Inflammatory macrophage treated with lipopolysaccharide for 1 hour (primary cell): ENCODE measurements at places on chromosomes 2 and 18.
A peak's percentile ranks its signal among the peaks of the same experiment; 100 is the strongest.

DNA sequence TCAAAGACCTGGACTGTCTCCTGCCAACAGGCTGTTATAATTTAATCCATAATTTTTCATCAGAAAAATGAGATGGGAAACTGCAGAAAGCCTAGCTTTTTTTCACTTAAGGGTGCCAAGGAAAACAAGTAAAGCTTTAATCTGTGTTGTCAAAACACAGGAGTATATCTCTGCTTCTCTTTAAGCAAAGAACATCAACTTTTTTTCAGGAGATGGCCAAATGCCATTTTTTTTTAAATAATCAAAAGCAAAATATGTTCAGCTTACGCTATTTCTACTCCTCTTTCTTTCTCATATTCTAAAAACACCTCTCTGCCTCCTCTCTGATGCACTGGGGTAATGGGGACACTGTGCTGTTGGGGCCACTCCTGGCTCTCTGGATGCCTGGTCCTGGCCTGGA, 73.1 kb upstream of the NXPH2 start:
- no peak for DNase-seq

DNA sequence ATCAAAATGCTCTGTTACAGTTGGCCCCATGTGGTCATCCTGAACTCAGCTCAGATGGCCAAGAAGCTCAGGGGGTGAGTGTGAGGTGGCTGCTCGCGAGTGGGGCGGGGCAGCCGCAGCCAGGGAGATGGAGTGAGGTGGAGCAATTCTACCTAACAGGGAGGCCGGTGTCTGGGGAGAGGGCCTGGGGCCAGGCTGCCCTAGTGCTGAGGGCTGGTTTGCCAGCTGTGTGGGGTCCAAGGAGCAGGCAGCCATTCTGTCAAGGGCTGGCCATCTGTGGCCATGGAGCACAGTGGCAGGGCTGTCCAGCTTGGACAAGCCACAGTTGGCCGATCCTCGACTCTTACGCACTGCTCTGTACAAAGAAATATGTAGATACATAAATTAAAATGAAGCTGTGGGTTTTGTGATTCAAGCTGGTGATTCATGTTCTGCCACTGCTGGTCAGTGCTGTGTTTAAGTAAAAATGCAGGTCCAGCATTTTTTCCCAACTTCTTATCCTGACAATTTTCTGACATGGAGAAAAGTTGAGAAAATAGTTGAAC, 82.1 kb downstream of the HS6ST1 start:
- no peak for DNase-seq

DNA sequence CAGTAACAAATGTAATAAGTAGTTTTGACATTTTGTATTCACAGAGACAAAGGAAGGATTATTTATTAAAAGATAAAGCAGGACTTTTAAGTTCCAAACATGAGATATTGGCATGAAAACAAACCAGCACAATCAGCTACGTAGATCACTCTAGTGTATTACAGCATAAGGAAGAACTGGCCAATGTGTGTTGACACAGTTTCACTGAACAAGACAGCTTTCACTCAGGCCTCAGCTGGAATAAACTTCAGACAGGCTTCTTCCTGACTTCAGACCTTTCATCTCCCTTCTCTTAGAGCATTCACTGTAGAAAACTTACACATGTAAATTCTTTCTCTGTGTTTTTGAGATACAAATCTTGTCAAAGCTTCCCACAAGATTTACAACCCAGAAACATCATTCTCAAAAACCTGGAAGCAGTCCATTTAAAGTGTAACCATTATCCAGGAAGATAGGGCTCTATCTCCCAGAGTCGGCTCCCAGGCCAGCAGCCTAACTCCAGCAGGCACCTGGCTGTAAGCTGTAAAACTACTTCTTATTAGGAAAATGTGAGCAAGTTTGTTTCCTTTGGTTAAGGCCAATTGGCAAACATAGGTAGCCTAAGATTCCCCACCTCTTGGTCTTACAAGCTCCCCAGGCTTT, 768.3 kb upstream of the CDH7 start:
- no peak for DNase-seq

DNA sequence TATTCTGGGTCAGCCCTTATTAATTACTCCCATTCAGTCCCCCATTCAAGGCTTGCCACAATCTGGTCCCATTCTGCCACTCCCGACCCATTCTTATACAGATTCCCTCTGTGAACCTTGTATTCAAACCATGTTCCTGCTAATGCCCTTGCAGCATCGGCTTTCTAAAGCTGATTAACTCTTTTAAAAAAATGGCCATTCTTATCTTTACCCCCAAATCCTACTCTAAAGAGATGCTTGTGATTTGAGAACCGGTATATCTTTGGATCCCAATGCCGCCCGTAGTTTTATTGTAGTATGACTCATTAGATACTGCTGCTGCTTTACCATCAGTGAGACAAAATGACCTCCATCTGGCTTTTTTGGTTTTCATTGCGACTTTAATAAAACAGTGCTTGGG, 72.2 kb downstream of the XRCC5 start:
- DNase-seq = no peak

- no peak for DNase-seq
These were observed 52.1 kb upstream of the LYPD6 start for GRCh38 chr2:149278161-149278871.

GRCh38 chr2:26076001-26076587, 42.2 kb downstream of the RAB10 start:
- no peak for DNase-seq

DNA sequence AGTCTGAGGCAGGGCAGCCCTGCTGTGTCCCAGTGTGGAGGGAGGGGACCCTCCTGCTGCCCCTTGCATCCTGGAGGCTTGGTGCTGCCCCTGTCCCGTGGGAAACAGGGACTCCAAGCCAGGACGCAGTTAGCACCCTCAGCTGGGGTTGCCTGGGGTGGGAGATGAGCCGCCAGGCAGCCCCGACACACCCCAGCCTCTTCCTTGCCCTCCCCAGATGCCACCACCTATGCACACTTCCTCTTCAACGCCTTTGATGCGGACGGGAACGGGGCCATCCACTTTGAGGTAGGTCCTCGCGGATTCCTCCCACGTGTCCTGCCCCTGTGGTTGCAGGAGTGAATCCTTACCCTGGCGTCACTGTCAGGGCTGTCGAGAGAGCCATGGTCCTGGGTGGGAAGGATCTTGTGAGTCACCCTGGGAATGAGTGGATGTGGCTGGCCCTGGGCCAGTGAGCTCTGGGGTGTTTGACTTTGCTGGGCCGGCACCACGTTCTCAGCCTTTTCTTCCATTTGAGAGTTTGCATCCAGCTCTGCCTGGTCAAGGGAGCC, 27.5 kb upstream of the FAHD2A start:
- no peak for DNase-seq

DNA sequence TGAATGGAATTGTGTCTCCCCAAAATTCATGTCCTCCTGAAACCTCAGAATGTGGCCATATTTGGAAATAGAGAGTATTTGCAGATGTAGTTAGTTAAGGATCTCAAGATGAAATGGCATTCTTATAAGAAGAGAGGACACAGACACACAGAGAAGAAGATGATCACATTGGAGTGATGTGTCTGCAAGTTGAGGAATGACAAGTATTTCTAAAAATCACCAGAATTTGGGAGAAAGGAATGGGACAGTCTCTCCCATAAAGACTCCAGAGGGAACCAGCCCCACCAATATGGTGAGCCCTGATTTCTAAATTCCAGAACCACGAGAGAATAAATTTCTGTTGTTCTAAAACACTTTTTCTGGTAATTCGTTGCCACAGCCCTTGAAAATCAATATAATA, 166.3 kb downstream of the C1D start:
- no peak for DNase-seq

- DNase-seq = peak; percentile 69
These were observed at the start of gene PSTPIP2 for GRCh38 chr18:46071653-46072375. Gene PSTPIP2 (minus strand): TSS chr18:46072260. CDS start chr18:46072188, 72 bp downstream.

- no peak for DNase-seq
These were observed 36.4 kb downstream of the SCRN3 start for GRCh38 chr2:174431902-174432301.

GRCh38 chr18:55323051-55323994, 264.7 kb downstream of the TCF4 start:
- DNase-seq = no peak

DNA sequence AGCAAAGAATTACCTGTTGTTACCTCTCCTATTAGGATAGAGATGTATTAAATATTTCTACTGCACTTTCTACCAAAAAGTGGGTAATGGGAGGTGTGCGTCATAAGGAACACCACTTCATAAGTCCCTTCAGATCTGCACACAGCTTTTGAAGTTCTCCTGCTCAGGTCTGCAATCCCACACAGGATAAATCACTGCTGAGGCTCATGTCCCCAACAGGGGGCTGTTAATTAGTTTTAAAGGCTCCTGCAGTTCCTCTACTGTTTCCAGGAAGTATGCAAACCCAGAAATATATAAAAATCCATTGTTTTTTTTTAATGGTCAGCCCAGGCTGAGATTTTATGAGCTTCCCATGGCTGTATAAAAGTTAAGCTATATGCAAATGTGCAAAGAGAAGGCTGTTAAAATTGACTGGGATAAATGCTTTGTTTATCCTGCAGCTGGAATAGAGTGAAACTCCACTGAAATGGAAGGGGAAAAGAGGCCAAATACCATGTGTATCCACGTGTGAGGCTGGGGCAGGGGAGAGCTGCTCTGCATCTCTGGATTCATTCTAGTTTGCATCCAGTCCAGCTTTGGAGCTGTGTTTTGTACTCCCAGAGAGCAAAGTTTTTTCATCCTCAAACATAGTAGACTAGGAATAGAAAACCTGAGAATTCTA, 903.7 kb downstream of the TDRD15 start:
- no peak for DNase-seq

GRCh38 chr2:216548901-216549331, 50.3 kb downstream of the RPL37A start:
- DNase-seq = no peak

- DNase-seq = no peak
These were observed 115.8 kb upstream of the DTNA start for GRCh38 chr18:34594266-34594665.

GRCh38 chr2:132460781-132461180, 44.2 kb downstream of the GPR39 start:
- DNase-seq = no peak

- DNase-seq = no peak
These were observed 123.2 kb downstream of the DYSF start for GRCh38 chr2:71576541-71576940.

GRCh38 chr2:136057023-136057801, 60.7 kb downstream of the CXCR4 start:
- no peak for DNase-seq

- no peak for DNase-seq
These were observed 289.4 kb downstream of the MTX2 start for GRCh38 chr2:176558574-176559140.

- no peak for DNase-seq
These were observed 266.6 kb downstream of the PDE11A start for GRCh38 chr2:177806025-177806424.

DNA sequence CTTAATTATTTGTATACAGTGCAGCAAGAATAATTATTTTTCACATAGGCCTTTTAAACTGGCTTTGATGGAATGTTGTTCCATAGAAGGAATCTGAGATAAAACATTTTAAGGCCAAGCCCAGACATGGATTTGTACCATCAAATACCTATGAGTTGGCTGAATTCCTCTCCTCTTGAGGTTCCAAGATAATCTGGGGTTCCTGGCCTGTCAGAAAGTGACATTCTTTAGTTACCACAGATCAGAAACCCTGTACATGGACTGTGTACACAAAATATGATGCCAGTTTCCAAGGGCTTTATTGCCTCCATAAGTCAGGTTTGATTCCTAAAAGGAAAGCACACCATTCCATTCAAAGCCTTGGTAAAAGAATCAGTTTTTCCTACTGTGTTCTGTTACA, 1256.7 kb upstream of the NRXN1 start:
- DNase-seq = no peak

GRCh38 chr2:159449504-159450124, 163.1 kb upstream of the WDSUB1 start:
- DNase-seq = no peak

GRCh38 chr2:54572636-54573536, 116.8 kb downstream of the SPTBN1 start:
- DNase-seq = no peak

- DNase-seq = no peak
These were observed 39.6 kb downstream of the MGAT4A start for GRCh38 chr2:98691303-98691702.

- no peak for DNase-seq
These were observed 106.3 kb upstream of the SEC11C start for GRCh38 chr18:59033359-59033758.

- no peak for DNase-seq
These were observed 11.2 kb upstream of the SULT1C3 start for GRCh38 chr2:108228537-108228936.

DNA sequence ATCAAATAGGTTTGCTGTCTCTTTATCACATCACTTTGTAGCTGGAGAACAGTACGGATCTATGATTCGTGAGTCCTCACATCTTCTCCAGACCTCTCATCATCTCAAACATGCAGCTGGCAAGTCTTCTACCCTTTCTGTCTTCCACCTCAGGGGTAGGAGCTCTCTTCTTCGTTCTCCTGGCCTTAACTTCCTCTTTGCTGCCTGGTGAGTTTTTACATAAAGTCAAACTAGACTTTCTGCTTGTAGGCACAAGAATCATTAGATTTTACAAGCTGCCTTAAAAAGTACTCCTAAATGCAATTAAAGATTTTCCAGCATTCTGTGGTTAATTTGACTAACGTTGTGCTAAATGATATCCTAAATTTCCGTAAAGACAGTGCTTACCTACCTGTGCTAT, 43.7 kb upstream of the TANK start:
- DNase-seq = no peak

DNA sequence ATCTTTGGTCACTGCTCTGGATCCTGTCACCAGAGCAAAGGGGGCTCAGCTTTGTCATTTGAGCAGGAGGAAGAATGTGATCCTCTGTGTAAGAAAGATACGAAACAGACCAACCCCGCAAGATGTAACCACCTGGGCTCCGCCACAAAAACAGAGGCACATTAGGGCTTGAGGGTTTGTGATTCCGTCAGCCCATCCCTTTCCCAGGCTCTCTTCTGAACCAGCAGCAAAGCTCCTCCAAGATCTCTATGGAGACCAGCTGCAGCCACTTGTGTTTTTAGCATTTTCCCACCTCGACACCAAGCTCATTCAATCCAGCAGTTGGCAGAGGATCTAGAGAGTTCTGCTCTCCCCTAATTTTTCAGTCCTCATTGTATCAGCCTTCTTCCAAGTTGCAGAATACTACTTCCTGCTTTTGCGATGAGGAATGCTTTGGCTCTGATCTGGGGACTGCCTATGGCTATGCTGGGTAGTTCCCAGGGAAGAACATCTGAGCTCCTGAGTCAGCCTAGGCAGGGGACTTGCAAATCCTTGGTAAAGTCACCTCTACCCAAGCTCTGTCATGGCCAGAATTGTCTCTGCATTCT, 139.6 kb upstream of the RAB12 start:
- no peak for DNase-seq

DNA sequence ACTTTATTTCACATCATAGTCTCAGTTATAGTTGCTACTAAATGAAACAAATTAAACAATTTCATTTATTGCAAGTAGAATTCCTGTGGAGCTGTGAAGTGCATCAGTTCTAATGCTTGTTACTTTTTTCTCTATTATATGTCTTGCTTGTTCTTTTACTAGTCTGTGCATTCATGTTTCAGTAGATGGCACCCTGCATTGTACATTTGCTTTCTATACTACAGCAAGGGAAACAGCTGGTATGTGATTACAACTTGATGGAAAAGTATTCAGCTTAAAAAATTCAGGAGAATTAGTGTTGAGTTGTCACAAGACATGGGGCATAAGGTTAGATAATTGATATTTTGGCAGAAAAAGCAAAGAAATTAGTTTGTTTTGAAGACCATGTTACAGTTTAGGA, 72.3 kb downstream of the TANK start:
- DNase-seq = no peak
